Activated CD8-positive, alpha-beta memory T cell treated with anti-CD3 and anti-CD28 coated beads, Interleukin-2, amount 50 U/mL, for 4 hours (primary cell): ENCODE measurements at places on chromosomes 5 and 9.

DNA sequence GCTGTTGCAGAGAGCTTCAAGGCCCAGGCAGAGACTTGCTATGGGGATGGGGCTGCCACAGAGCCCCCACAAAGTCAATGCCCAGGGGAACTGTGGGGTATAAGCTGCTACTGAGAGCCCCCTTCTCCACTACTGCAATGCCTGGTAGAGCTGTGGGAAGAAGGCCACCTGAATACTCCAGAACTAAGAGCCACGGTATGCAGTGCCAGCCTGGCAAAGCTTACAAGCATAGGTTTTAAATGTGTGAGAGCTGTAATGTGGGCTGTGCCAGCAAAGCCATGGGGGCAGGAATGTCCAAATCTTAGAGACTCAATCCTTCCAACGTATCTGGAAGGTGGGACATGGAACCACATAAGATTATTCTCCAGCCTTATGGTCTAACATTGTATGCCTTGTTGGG lies 49.2 kb downstream of the XRCC4 start:
- DNase-seq = no peak

DNA sequence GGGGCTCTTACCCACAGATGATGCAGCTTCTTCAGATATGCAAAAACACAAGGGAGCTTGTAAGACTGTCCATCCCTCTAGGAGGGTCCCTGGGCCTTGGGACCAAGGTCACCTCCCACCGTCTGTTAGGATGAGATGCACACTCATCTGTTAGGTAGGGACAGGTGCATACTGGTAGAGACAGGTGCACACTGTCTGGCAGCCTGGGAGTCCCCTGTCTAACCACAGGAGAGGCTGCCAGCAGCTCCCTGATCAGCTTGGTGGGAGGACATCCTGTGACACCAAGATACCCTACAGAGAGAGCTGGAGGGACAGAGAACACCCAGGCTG lies 13.2 kb downstream of the TSPAN17 start:
- no peak for DNase-seq

GRCh38 chr5:138543730-138544104 lies 681 bp upstream of the ETF1 start:
- DNase-seq = no peak

GRCh38 chr5:115579747-115580173 lies 22.5 kb downstream of the TICAM2 start:
- no peak for DNase-seq

GRCh38 chr5:122844910-122845228 lies 544 bp upstream of the SNX24 start:
- no peak for DNase-seq

- DNase-seq = no peak
Measured at GRCh38 chr5:73912821-73913271, 286.9 kb downstream of the ARHGEF28 start.
